NK-92 treated with Interleukin-12 subunit alpha and Interleukin-12 subunit beta, amount 100 ng/mL, for 24 hours (cell line): ENCODE measurements at places on chromosomes 13 and 19.

- DNase-seq, result no peak
Measured at GRCh38 chr19:45385392-45386221, 15.2 kb upstream of the ERCC2 start.

DNA sequence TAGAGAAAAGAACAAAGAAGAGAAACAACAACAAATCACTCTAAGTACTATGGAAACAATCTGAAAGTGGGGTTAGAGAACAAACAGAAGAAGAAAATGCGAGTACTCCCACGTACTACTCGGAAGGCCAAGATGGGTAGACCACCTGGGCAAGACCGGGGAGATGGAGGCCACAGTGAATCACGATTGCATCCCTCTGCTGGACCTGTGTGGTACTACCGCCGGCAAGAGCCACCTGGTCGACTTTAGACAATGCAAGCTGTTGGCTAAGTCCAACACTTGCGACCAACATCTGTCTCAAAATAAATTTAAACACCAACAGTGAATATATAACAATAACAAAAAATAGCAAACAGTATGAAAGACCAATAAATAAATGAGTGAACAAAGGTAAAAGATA is 45.5 kb upstream of the ZNF91 start:
- no peak for DNase-seq

DNA sequence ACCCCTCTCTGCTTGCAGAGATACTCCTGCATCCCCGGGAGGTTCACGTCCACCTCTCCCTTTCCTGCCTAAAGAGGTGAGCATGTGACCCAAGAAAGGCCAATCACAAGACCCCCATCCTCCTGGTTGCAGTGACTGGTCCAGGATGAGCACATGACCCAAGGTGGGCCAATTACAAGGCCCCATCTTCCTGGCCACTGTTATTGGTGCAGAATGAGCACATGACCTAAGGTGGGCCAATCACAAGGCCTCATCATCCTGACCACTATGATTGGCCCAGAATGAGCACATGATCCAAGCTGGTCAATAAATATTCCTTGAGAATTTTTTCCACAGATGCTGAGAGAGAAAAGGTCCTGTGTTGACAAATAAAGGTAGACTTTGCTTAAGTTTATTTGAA is 350.7 kb downstream of the EFNB2 start:
- DNase-seq, result no peak

DNA sequence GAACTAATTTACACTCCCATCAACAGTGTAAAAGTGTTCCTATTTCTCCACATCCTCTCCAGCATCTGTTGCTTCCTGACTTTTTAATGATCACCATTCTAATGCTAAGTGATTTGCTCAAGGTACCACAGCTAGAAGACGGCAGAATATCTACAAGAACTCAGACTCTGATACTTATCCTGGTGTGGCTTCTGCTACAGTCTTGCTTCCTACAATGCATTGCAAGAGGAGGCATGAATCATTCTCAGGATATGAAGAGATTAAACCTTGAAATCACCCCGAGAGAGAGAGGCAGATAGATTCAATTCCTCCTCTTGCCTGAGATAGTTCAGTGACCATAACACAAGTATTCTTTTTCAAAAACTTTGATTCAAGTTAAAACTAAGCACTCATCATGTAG is 306.4 kb downstream of the TBC1D4 start:
- DNase-seq, result no peak

DNA sequence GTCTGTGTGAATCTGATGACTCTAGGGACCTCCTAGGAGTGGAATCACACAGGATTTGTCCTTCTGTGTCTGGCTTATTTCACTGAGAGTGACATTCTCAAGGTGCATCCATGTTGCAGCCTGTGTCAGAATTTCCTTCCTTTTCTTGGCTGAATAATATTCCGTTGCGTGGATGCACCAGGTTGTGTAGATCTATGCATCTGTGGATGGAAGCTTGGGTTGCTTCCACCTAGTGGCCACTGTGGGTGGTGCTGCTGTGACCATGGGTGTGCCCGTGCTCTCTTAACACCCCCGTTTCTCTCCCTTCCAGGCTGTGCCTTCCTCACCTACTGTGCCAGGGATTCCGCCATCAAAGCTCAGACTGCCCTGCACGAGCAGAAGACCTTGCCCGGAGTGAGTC is 26.2 kb downstream of the CELF5 start:
- DNase-seq, result no peak

DNA sequence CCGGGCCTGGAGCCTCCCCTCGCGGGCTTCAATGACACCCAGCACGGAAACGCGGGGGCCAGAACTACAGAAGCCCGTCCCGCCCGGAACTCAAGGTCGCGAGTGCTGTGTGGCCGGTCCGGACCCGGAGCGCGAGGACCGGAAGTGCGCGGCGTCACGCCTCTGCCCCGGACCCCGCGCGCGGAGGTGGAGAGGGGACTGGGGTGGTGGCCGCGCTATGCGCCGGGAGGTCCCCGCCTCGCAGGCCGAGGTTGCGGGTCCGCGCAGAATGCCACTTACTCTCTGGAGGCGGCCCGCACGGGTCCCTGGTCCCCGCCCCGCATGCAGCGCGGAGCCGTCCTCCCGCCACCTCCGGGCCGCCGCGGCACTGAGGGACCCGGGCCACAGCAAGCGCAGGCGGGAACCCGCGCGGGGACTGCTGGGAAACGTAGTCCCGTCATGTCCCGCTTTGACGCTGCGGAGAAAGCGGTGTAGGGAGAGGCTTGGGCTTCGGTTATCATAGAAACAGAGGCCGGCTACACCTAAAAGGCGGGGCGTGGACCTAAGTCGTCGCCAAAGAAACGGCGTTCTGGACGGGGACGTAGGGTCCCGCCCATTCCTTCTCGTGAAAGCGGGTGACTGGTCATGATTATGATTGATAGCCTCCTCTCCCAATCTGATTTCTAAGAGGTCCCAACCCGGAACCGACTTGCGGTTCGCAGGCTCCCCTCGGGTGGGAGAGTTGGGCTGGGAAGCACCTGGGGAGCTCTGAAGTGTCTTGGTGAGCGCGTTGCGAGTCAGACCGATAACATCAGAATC is at the start of gene ZNF837:
Gene ZNF837 (minus strand): TSS at position 369 of the 798 bp plus-strand sequence. CDS start 11,698 bp downstream, outside the sequence.
- DNase-seq, result peak; percentile 99

DNA sequence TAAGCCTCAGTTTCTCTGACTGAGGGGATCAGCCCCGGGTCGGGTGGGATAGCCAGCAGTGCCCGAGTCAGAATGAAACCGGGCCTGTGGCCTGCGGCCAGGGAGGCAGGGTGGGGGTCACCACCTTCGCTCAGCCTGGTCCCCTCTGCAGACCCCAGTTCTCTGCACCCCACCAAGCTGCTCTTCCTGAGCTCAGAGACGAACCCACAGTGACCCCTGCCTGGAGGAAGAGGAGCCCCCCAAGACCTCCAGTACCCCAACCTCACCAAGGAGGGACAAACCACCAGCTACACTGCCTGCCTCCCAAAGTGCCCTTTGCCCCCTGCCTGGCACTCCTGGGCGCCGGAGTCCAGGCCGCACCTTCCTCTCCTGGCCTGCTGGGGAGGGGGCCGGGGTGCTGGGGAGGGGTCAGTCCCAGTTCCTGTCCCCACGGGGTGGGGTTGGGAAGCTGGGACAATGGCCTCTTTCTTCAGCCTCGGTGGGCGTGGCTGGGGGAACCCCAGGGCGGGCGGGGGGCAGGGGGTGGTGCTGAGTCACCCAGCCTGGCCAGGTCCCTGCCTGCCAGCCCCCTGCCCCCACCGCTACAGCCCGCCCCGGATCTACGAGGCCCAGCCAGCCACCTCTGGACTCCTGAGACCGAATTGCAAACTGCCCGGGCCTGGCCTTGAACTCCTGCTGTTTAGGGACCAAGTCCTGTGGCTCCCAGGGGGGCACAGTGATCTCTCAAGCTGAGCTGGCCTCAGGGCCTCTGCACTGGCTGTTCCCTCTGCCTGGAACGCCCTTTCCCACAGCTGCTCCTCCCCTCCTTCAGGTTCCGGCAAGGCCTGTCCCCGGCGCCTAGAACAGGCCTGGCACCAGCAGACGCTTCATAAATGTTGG is 14.3 kb downstream of the ZBTB7A start:
- no peak for DNase-seq

DNA sequence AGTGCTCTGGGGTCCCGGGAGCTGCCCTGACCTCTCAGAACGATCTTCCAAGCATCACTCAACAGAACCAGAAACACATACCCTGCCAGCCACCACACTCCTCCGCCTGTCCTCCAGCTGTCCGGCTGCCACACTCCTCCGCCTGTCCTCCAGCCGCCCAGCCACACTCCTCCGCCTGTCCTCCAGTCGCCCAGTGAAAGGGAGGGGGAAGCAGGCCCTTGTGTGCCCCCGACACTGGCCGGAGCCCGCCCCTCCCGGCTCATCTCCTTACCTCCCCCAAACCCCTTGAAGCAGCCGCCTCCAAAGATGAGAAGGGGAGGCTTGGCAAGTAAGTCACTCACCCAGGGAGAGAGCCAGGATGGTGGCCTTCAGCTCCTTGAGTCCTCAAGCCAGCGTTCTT is 40.2 kb downstream of the STK24 start:
- DNase-seq, result no peak

DNA sequence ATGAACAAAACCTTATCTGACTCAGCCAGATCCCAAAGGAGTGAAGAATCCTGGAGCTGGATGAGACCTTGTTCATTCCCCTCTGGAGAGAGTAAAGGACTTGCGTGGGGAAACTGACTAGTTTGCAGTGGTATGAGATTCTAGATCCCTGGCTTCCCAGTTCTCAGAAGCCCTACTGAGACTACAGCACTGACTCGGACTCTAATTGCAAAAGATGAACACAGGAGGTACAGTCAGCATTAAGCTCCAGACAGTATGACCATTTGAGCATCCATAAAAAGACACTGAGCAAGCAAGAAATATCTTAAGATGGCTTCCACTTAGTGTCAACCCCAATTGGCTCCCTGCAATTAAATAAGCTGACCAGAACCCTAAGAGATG is 6.8 kb downstream of the ZC3H4 start:
- no peak for DNase-seq

GRCh38 chr13:51525567-51526167 is 58.6 kb upstream of the WDFY2 start:
- no peak for DNase-seq

DNA sequence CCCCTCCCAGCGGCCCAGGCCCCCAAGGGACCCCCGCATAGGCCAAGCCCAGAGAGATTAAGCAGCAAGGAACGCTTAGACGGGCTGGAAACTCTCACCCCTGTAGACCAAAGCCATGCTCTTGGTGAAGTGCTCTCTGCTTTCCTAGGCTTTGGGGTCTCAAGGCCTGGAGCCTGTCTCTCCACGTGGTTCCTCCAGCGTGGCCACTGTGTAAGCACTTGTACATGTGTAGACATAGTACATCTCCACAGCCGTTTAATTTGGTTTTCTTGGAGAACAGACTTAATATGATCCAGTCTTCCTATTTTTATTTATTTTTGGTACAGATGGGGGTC is 1.1 kb downstream of the NUDT19 start:
- DNase-seq, result no peak

DNA sequence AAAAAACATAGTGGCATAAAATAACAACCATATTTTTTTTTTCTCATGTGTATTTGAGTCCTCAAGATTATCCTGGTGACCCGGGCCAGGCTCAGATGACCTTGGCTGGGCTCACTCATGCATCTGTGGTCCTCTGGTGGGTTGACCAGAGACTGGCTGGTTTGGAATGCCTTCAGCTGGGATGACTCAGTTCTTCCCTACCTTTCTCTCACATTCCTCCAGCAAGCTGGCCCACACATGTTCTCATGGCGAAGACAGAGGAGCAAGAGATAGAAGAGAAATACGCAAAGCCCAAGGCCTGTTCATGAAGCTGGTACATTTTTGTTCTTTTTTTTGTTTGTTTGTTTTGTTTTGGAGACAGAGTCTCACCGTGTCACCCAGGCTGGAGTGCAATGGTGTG is 14.3 kb upstream of the ZNF541 start:
- DNase-seq, result no peak

DNA sequence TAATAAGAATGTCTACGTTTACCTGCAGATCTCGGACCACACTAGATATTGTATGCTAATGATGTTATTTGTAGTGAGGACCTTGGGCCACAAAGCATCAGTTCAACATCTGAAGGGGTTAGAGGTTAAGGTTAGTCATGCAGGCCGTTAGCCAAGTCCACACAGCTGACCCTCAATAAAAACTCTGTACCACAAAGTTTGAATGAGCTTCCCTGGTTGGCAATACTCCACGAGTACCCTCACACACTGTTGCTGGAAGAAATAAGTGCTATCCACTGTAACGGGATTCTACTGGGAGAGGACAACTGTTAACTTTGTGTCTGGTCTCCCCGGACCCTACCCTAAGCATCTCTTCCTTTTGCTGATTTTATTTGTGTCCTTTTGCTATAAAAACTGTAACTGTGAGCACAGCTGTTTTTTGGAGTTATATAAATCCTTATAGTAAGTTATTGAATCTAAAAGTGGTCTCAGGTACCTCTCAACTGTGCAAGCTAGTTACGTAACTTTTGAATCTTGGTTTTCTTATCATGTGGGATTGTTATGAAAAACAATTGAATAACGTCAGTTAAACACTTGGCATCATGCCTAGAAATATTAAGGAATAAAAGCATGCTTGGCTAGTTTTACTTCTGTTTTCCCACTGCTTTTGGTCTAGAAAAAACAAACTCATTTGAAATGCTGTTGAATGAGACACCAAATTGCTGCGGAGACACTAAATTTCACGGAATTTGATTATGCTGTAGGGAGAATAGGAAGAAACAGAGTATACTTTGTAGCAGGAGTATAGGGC is 181.5 kb downstream of the DNAJC3 start:
- no peak for DNase-seq

- DNase-seq, result peak; percentile 11
Measured at GRCh38 chr19:35644987-35645679, 3.0 kb upstream of the COX6B1 start.

DNA sequence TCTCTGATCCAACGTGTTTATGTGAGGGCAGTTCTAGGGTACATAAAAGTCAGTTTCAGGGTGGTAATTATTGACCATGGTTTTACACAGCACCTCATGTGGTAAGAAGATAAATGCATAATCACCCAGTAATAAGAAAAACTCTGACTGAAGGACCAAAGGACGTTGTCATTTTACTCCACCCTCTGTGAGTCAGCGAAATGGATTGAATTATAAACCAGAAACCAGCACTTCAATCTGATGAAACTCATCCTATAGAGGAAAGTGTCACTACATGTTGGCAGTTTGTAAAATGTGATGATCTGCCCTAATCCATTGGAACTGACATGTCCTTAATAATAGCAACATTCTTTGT is 406.8 kb downstream of the KLF5 start:
- DNase-seq, result no peak

DNA sequence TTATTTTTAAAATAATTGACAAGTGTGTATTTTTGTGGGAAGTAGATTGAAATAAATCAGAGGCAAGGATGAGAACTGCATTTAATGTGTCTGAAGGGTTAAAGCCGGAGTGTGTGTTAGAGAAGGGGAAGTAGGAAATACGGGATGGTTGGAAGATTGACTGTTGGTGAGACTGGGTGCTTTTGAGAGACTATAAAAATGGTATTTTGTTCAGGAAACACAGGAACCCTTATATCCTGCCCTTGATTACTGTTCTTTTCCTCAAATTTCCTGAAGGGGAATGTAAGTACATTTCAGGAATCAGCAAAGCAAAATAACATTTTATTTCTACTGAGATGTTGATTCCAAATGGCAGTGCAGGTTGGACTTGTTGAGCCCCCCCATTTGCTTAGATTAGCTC is 15.1 kb downstream of the IFT88 start:
- no peak for DNase-seq

- DNase-seq, result no peak
Measured at GRCh38 chr19:48745208-48745995, 1.3 kb downstream of the IZUMO1 start.
